NCI-H187 (cell line): ENCODE measurements at places on chromosomes 2 and 18.

- DNase-seq: no peak
Observed at GRCh38 chr2:216936954-216937357, 77.1 kb upstream of the TNP1 start.

DNA sequence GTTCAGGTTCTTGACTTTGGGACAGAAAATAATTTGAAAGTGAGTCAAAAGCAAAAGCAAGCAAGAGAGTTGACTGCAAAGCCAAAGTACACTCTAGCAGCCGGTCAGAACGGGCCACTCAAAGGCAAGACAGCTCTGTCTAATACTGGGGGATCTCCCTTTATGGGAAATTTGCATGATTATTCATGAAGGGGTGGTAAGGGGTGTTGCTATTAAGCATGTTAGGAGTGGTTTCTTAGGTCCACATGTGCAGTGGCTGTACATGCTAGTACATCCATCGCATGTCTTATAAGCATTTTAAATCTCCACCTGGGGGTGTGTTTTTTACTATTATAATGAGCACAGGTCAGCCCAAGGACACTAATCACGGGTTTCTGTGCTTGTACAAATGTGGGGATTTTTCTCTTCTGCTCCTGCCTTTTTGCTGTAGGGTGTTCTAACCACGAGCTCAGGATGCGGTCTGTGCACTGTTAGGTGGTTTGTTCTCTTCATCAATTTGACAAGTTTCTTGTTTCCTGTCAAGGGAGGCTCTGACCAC lies 60.2 kb upstream of the SPP2 start:
- no peak for DNase-seq

DNA sequence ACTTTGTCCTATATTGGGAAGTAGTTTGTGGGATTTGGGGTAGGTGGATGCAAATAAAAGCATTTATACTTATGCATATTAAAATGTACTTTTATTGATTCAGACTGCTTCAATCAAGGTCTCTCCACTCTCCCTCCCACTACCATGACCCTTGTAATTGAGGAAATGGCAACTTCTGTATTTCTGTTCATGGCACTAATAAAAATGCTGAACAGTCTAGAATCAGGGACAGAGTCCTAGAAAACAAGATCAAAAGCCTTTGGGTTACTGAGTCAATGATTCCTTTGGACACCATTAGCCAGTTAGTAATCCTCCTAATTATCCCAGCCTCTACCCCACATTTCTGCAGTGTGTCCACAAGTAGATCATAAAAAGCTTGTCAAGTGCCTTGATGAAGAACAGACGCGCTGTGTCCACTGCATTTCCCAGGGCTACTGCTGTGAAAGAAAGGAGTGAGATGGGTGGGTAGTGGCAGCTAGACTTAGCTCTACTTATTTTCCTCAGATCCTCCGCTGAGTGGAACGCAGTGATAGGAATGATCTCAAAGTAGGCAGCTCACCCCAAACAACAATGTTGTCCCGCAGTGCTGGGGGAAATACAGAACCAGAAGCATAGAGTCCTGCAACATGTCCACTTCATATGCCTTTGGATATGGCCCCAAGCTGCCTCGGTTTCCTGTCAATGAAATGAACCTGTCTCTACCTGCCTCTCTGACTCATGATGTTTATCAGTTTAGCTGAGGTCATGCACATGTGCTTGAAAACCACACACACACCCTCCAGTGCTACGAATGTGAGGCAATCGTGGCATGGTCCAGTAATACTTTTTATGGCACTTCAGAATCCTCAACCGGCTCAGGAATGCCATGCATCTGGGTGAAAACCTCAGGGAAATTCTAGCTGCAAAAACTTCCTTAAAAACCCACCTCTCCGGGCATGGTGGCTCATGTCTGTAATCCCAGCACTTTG lies 115.5 kb downstream of the COL6A3 start:
- DNase-seq: peak; percentile 50

- DNase-seq: no peak
Observed at GRCh38 chr2:217954971-217955740, 47.6 kb downstream of the TNS1 start.

DNA sequence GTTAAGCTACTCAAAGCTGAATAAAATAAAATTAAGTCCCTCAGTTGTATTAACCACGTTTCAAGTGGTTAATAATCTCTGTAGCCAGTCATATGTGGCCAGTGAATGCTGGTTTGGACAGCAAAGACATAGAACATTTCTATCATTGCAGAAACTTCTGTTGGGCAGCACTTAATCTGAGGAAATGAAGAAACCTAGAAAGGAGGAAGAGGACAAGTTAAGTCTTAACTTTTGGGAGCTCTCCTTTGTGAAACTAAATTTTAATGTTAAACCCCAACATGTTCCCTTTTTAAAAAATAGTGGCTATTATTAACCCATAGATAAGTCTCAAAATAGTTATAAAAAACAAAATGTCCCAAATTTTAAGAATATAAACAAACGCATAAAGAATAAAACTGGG lies 421.3 kb downstream of the ARHGAP15 start:
- no peak for DNase-seq
